ENCODE measurements at places on chromosomes 4 and X. TPM values are rescaled to one million over a fixed set of nuclear protein-coding genes. Genes with fewer than 3 reads are reported as not detected.

The NIPAL1 gene
- 1.4 TPM for total RNA-seq

The HS6ST2 gene
- total RNA-seq, result 0.36 TPM

The GRIA3 gene
- 0.28 TPM for total RNA-seq

The GABRA4 gene
- not detected for total RNA-seq

The SYNPO2 gene
- 0.85 TPM for total RNA-seq

The HTN1 gene
- not detected for total RNA-seq
